Stimulated activated CD4-positive, alpha-beta T cell treated with anti-CD3 and anti-CD28 coated beads, Interleukin-4, amount 100 ng/mL, for 1 hour (primary cell): ENCODE measurements at places on chromosomes 12 and 14.

- DNase-seq, result no peak
These were observed 133.0 kb upstream of the PZP start for GRCh38 chr12:9341260-9341585.

- no peak for DNase-seq
These were observed 410.0 kb downstream of the SYT1 start for GRCh38 chr12:79274501-79275064.

DNA sequence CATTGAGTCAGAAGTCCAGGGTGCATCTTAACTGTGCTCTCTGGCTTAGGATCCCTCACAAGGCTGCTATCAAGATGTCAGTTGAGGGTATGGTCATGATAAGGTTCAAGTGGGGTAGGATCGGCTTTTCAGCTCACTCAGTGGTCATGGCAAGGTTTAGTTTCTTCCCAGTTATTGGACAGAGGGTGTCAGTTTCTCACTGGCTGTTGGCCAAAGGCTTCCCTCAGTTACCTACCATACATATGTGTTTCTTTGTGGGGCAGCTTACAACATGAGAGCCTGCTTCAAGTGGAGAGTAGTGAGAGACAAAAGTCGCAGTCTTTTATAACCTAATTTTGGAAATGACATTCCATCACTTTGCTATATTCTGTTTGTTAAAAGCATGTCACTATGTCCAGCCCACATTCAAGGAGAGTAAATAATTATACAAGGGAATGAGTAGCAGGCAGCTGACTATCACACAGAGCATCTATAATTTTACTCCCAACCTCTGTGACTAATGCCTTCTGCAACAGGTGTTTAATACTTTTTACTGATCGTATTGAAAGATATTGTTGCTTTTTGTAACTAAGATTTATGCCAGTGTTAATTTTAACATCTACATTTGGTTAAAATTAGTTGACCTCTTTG lies 572.8 kb upstream of the FBXO33 start:
- no peak for DNase-seq

GRCh38 chr14:33848706-33849454 lies 102.0 kb downstream of the EGLN3 start:
- no peak for DNase-seq

DNA sequence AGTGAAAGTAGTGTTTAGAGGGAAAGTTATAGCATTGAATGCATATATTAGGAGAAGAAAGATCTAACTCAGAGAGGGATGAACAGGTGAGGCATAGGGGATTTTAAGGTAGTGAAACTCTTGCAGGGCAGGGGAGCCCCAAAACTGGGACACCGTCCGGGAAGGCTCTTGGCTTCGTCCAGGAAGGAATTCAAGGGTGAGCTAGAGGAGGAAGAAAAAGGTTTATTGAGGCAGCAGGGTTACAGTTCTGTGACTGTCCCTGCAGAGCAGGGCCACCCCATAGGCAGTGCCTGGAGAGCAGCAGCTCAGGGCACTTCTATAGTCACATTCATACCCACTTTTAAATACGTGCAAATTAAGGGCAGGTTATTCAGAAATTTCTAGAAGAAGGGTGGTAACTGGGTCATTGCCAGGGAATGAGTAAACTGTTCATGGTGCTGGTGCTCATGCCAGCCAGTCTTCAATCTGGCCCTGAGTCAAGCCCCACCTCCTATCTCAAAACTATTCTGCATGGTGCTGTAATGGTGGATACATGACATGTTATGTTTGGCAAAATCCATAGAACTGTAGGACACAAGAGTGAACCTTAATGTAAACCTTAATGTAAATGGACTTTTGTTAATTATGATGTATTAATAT lies 1.2 kb upstream of the OAS1 start:
- DNase-seq, result no peak

DNA sequence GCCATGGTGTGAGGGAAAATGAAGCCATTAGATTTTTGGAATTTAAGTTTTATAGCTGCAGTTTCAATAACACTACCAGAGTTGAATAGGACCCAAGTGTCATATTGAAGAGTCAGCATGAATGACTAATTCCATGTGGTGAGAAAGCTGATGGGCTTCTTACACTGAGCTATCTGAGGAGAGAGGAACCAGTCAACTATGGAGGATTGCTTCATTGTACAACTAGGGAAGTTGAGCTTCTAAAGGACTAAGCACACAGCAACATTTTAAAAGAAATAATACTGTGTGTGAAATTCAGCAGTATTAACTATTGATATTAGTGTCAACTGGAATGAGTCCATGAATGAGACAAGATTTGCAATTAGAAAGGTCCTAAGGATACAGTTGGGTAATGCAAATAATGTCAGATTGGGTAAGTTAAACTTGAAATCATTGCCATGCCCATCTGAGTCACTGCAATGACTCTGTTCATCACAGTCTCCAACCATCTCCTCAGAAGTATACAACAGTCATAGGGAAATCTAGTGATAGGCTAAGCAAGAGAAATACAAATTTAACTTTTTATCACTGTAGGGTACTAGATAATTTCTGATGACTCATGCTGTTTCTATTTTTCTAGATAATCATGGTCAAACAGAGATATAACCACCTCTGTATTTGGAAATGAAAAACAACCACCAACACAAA lies 394.2 kb downstream of the FSCB start:
- no peak for DNase-seq

- no peak for DNase-seq
These were observed 140.5 kb downstream of the PRKCH start for GRCh38 chr14:61461808-61462275.

DNA sequence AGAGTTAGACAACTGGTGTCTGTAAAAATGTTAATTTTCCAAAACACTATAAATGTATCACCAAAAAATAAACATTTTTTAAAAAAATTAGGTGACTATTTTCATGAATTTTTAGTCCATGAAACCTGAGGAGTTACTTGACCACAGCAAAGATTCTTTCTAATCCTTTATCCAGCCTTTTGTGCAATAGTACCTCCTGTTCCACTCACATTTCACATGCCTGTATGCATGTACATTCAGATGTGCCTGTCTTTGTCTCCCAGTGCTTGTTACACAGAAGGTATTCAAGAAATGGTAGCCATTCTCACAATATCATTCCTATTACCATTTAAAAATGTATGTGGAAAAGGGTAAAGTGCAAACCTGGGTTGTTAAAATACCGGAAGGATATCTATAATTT lies 857.0 kb downstream of the DIO2 start:
- no peak for DNase-seq

GRCh38 chr12:6383572-6384498 lies at the start of gene LTBR:
LTBR (plus strand) TSS chr12:6384162; CDS start chr12:6384359, 197 bp downstream.
- DNase-seq, result peak; percentile 23

DNA sequence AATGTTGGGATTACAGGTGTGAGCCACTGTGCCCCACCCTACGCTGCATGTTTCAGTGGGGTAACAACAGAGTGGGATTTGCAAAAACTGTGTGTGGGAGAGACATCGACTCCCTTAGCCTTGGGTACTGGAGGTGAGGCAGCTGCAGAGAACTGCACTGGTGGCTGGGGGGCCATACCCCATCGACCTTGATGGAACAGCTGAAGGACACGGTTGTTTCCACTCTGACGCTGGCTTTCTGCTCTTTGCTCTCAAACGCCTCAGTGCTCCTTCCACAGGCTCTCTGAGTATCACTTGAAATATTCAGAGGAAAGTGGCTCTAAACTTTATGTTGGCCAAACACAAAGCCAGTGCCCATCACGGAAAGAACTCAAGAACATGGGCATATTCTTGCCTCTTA lies 30.8 kb upstream of the LRRC10 start:
- no peak for DNase-seq

- DNase-seq, result no peak
These were observed 96.5 kb upstream of the NCOR2 start for GRCh38 chr12:124663771-124664366.

DNA sequence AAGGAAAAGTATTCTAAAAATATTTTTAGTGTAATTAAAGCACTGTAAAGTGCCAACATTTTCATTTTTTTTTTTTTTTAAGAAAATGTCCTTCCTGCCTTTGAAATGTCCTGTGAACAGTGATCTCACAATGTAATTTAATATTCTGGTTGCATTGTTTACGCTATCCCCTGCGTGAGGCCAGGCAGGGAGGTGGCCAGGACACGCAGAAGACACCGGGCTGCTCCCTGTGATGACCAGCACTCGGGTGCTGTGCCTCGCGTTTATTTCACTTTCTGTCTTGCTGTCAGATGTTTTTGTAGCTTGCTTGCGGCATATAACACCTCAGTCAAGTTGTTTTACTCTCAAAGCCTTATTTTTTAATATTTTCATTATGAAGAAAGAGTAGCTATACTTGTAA lies 18.5 kb downstream of the PIWIL1 start:
- DNase-seq, result no peak

DNA sequence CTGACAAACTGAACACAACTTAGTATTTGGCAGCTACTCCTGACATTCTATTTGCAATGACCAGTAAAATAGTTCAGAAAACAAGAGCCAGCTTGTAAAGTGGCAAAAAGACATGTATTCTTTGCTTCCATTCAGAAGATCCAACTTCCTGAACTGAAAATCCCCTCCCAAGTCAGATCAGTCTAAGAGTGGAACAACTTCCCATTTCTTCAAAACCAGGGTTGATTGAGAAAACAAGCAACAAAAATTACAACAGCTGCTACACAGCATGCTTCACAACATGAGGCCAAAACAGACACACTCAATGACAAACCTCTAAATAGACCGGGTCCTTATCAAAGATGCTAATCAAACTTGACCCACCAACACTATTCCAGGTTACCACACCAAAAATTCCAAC lies 40.3 kb downstream of the CIT start:
- no peak for DNase-seq

GRCh38 chr14:74267588-74267987 lies 28.3 kb downstream of the VSX2 start:
- no peak for DNase-seq

DNA sequence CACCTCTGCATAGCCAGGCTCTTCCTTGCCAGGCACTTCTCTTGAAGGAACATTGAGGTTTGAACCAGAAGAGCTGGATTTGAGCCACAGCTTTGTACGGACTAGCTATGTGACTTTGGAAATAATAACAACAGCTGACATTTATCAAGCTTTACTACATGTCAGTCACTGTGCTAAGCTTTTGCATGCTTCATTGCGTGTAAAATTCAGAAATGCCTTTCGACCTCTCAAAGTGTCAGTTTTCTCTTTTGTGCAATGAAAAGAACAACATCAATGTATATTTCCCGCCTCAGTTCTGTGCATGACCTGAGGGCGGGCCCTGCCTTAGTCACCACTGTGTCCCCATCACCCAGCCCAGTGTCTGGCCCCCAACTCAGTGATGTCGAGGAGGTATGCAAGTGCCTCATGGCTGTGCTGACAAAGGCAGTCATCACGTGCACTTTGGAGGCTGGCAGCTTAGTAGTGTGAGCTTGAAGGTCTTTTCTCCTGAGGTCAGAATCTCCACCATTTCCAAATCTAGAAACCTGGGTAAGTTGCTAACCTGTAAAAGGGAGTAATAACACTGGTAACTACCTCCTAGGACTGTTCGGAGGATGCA lies 17.9 kb upstream of the AQP2 start:
- no peak for DNase-seq

GRCh38 chr12:54266852-54267251 lies 13.1 kb downstream of the CBX5 start:
- DNase-seq, result no peak

- no peak for DNase-seq
These were observed 256.0 kb downstream of the PPFIA2 start for GRCh38 chr12:81502912-81503695.

DNA sequence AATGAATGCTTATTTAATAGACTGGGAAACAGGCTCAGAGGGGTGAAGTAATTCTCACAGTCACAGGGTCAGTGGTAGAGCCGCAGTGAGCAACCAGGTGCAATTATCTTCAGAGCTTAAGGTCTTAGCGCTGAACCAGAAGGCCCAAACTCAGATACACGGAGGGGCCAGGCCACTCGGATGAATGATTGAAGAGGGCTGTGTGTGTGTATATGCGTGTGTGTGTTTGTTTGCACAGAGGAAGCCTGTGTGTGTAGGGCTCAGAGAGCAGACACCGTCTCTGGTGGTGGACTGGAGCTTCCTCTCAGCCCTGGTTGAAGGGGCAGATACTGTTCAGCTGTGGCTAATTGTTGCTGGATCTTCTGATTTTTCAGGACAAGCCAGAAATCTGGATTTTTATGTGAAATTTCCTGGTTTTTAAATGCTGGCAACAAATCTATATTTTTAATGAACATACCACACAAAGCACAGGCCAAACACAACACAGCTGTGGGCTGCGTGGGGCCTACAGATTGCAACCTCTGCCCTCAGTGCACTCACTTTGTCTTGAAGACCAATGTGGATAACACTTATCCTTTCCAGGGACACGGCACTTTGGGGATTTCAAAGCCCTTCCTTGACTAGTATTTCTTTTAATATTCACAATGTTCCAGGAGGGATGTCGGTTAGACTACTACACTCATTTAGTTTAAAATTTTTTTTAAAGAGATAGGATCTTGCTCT lies 94.5 kb upstream of the NRXN3 start:
- no peak for DNase-seq

DNA sequence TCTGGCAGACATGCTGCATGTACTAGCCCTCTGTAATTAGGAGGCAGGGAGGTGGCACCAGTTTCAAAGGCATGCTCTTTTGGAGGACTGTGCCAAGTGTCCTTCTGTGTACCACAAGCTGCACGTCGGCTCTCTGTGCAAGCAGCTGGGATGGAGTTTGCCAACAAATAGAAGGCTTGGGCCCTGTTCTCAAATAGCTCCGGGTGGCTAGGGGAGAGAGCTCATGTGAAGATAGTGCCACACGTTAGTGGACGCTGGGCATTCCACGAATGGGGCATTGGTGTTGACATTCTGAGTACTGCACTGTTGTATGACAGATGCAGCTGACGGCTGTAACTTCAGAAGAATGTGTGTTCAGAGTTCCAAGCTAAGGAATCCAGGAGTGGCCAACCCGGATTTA lies 4.4 kb downstream of the AACS start:
- DNase-seq, result no peak

DNA sequence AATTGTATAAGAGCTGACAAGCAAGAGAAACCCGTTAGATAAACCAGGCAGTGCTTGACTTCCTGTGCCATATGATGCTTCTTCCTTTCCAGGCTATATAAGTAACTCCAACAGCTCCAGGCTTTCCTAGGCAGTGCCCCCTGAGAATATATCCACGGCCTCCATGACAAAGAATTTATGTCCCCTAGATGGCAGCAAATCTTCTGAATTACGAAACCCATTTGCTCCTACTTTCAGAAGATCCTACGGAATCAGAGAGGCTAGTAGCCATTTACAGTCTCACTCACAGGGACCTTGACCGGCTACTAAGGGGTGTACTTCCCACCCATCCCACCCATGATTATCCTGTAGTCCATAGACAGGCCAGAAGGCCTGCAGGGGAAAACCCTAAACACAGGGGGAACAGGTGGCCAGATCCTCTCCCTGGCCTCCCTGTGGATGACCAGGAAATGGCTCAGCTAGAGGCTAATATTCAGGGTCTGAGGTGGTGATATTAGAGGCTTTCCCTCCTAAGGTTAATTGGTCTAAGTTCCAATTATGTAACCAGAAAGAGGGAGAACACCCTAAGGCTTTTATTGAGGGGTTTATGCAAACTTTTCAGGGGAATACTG lies 77.2 kb upstream of the DCD start:
- no peak for DNase-seq

- no peak for DNase-seq
These were observed 126.8 kb upstream of the NCOR2 start for GRCh38 chr12:124694250-124694649.
